Neuronal stem cell (in vitro differentiated cells): ENCODE measurements at places on chromosomes 12 and 14.

- no peak for DNase-seq
Measured at GRCh38 chr12:67456431-67456901, 187.3 kb downstream of the CAND1 start.

DNA sequence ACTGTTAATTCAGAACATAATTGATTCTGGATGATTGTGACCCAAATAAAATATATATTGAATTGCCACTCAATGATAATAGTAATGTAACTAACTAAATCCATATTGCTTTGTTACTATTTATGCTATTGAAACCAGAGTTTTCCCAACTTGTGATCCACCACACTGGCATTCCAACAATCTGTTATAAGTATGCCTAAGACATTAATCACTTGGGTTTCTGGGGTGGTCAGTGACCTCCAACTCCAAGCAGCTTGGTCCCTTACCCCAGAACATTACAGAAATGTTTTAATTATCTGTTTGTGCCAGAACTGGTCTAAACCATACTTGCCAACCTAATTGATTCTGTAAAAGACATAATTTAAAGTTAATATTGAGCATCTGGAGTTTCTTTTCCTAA is 14.6 kb downstream of the CAPS2 start:
- no peak for DNase-seq

- no peak for DNase-seq
Measured at GRCh38 chr12:28710882-28711281, 438.2 kb upstream of the FAR2 start.

DNA sequence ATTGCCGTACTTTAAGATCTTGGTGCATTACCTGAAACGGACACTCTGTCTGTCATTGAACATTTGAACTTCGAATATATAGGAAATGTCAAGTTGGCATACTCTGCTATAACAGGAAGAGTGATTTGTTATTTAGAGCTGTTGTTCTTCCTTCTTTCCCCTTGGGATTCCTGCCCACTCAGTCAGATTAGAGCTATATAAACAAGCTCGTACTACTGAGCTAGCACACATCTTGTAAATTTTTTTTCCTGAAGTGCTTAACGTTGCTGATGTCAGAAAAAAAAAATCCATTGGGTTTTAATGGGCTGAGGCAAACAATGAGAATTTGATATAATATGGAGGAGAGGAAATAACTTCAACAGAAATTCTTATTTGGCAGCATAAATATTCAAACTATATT is 26.8 kb downstream of the RGS6 start:
- DNase-seq = no peak

DNA sequence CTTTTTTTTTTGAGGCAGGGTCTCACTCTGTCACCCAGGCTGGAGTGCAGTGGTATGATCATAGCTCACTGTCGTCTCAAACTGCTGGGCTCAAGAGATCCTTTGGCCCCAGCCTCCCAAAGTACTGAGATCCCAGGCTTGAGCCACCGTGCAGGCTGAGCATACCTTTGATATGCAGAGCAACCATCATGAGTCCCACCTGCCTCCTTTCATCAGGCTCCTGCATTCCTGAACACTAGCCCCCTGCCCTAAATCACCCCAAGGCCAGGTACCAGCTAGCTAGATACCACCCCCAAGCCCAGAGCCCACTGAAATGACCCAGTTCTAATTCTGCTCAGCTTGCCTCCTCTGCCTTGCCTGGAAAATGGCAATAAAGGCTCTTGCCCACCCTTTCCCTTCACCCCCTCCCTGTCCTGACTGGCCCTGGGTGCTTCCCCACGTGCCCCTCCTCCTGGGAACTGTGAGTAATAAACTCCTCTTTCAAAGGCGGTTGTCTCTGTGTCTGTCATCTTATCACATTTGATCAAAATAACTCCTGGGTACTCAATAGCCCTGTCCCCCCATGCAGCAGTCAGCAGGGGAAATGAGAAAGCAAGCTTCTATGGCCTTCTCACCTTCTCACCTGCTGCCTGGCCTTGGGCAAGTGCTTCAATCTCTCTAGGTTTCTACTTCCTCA is 6.4 kb upstream of the BRF1 start:
- DNase-seq = no peak

GRCh38 chr12:96514328-96514727 is 25.0 kb downstream of the CFAP54 start:
- DNase-seq = no peak

DNA sequence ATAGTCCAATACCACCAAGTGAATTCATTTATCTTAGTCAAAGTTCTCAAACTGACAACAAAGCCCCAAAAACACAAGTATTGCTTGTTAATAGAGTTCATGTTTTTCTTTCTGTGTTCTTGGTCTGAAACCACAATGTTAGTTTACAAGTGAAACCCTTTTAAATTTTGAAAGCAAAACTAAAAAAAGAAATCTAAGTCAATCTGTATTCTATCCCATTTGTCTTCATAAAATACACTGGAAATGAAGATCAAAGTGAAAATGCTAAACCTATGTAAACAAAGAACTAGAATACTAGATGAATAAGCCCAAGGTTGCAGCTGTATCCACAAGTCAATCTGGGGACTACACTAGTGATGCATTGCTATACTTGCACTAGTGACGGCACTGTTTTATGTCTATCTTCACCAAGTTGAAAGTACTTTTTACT is 10.4 kb downstream of the MAP4K5 start:
- no peak for DNase-seq

- peak; percentile 67 for DNase-seq
Measured at GRCh38 chr12:20368114-20368650, at the start of gene PDE3A. Gene PDE3A, plus strand, starts transcription at chr12:20368537. Its CDS starts 748 bp downstream, at chr12:20369285.

DNA sequence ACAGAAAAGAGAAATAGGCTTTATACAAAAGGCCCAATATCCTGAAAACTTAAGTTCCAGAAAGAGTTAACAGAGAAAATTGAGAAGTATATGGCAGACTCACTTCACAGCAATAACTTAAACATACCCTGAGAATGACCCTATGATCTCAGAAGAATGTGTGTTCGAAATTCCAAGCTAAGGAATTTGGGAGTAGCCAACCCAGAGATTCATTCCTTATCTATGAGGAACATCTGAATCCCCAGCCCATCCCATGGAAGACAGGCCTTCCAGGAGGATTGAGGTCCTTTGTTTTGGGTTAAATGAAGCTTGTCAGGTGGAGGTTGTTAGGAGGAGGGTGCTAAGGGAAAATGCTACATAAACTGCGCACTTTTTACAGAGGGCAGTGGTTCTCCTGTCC is 7.5 kb upstream of the SAV1 start:
- DNase-seq = no peak

DNA sequence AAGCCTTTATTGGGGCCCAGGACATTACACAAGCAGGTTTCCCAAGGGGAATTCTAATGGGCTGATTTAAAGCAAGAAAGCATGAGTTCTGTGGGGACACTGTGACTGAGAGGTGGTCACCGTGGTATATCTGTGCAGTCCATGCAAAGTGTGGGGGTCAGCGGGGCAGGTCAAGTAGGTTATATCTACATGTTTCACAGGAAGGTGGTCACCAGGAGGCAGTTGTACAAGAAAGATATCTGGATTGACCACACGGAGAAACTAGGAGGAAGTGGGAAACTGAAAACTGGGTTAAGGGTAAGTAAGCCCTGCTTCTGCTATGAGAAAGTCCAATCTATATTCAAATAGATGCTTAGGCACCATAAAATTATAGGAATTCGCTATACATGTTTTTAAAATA is 77.8 kb upstream of the CNOT2 start:
- no peak for DNase-seq

DNA sequence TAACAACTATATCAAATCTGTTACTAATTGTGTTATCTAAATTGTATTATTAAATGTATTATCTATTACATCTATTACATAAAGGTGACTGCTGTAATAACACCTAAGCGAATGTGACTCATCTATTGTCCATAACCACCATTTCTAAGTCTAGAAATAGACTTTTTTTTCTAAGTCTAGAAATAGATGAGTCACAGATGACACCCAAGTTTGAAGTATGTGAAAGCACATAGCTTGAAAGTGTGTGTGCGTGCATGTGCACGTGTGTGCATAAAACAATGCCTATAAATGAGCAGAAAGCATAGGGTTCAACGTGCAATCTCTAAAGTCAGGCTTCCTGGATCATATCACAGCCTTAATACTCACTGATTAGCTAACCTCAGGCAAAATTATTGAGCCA is 451.3 kb upstream of the USP15 start:
- DNase-seq = no peak

DNA sequence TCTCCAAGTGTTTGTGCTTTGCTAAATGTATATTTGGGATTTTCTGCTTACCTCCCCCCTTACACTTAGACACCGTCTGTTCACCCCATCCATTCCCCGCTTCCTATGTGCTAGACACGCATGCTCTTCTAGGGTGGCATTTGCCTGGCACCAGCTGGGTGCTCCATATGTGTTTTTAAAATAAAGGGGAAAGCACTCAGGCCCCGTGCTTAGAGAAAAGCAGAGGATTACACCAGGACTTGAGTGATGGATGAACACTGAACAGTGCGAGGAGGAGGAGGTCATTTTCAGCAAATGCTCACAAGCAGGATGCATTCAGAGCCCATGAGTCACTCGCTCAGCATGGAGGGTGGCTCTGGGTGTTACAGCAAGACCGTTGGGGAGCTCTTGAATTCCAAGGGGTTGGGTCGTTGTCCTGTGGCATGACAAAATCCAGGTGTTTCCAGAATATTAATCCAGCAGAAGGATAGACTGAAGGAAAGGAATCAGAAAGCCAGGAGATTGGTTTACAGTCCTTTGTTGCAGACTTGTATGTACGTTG is 2.9 kb upstream of the BDKRB1 start:
- DNase-seq = no peak

DNA sequence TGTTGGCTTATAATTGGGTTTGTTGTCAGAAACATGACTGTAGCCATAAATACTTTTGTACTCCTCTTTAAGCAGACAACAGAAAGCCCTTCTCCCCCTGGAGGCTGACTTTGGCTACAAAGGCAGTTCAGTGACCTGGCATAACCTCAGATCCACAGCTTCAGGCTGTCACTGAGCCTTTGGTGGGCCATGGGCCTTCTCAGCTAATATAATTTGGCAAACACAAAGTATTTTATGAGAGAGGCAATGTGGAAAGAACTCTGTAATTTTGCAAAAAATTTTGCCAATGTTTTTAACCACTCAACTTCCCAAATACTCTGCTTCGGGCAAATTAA is 15.5 kb upstream of the MGP start:
- DNase-seq = no peak

GRCh38 chr12:89098441-89099112 is 253.7 kb downstream of the DUSP6 start:
- DNase-seq = no peak

DNA sequence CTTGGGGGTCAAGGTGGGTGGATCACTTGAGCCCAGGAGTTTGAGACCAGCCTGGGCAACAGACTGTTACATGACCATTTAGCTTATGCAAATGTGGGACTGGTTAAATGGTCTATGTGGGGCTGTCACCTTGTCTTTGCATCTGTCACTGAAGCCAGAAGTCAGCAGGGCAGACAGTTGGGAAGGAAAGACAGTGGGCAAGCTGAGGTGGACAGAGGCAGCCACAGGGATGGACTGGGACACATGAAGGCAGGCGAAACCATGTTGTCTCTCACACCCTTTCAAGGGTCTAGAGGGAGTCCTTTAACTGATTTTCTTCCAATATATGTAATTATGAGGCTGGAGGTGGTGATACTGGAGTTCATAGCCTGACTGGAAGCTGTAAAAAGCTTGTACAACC is 426.4 kb downstream of the TMEM121 start:
- no peak for DNase-seq

- no peak for DNase-seq
Measured at GRCh38 chr14:28784096-28785048, 17.8 kb downstream of the FOXG1 start.

GRCh38 chr12:29713729-29714128 is 70.0 kb downstream of the TMTC1 start:
- no peak for DNase-seq

DNA sequence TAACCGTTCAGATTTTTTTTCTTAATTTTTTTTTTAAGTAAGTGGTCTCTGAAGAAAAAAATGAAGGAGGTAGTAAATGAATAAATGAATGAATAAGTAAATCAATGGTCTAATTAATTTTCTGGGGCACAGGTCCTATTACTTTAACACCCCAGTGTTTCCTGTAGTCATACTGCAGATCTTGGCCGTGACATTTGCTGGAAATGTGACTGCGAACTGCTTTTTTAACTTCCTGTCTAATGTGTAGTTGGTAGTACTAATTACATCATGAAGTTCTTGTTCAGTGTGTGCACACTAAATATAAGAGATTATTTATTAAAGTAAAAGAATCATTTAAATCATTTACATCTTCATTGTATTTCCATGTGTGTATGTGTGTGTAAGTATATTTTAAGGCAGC is 45.4 kb downstream of the AEBP2 start:
- DNase-seq = no peak

- no peak for DNase-seq
Measured at GRCh38 chr12:106962286-106962685, 6.6 kb downstream of the TMEM263 start.

DNA sequence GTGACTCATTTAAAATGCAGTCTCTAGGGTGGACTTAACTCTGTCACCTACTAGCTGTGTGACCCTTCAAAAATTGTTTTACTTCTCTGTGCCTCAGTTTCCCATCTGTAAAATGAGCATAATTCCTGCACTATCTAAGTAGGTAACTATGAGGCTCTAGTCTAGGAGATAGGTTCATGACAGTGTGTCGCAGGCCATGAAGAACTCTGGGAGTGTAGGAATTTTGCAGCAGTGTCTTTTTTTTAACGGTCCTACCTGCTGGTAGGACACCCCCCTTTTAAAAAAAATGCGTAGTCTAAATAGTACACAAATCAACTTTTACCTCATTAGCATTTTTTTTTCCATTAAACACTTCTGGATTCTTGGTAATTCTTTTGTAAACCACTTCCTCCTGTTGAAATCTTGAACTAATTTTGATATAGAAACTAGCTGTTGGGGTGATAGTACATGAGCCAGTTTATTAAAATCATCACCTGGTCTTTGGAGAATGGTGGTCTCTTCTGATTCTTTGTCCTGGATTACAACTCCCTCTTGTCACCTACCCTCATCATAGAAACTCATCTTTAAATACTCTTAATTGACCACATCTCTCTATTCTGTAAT is 86.0 kb upstream of the SLC38A2 start:
- DNase-seq = no peak

- no peak for DNase-seq
Measured at GRCh38 chr12:109764776-109765445, 51.3 kb downstream of the FAM222A start.

- DNase-seq = no peak
Measured at GRCh38 chr12:128313931-128314330, 47.0 kb downstream of the TMEM132C start.

- DNase-seq = no peak
Measured at GRCh38 chr12:43764528-43764927, 5.8 kb downstream of the IRAK4 start.

- no peak for DNase-seq
Measured at GRCh38 chr12:29781705-29782266, 2.0 kb downstream of the TMTC1 start.

DNA sequence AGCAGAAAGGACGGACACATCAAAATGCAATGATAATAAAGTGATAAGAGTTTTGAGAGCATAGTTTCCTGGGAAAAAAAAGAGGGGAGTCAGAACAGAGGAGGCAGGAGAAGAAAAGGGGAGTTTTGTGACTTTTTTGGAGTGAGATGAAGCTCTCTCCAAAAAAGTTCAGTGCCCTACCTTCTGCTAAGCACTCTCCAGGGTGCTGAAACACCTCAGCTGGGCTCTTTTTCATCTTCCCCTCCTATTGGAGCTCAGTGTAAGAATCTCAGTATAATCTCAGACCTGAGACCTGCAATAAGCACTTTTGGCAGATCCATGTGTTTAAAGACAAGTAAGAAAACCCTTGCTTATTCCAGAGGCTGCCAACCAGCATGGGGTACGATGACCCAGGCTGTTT is 58.9 kb upstream of the SRRM4 start:
- peak; percentile 51 for DNase-seq
